ENCODE measurements at places on chromosomes 2 and 18.
A peak's percentile ranks its signal among the peaks of the same experiment; 100 is the strongest.

DNA sequence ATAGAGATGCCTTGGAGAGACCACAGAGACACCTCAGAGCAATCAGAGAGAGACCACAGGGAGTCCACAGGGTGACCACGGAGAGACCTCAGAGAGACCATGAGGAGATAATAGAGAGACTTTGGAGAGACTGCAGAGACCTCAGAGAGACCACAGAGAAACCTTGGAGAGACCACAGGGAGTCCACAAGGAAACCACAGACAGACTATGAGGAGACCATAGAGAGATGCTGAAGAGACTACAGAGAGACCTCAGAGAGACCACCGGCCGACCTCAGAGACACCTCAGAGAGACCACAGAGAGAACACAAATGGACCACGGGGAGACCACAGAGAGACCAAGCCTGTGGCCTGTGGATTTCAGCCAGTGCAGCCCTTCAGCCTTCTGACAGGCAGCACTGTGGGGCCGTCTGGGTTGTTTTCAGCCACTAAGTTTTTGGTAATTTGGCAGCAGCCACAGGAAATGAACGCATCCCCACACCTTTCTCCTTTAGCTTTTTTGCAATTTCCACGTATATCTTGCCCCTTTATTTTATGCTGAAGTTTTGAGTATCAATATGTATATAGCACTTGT is 11.4 kb upstream of the TMEM18 start:
- no peak for DNase-seq

GRCh38 chr2:37892436-37893114 is 32.5 kb upstream of the RMDN2 start:
- no peak for DNase-seq

DNA sequence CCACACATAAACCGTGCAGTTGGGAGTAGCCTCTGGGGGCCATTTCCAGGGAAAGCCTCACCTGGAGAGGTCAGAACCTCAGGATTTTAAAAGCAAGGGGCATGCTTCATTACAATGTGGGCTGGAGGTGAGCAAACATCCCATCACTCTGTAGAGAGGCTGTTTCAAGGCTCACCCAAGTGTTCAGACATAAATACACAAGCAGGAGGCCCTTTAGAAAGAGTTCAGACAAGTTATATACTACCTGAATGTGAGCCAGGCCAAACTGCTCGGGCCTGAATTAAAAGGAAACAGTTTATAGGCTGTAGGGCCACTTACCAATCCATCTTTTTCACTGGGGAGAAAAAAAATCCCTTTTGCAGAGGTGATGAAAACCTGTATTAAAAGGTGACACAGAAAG is 540.0 kb upstream of the ZEB2 start:
- no peak for DNase-seq

- DNase-seq = peak; percentile 60
Observed at GRCh38 chr2:232588680-232589585, 38.4 kb downstream of the EIF4E2 start.

DNA sequence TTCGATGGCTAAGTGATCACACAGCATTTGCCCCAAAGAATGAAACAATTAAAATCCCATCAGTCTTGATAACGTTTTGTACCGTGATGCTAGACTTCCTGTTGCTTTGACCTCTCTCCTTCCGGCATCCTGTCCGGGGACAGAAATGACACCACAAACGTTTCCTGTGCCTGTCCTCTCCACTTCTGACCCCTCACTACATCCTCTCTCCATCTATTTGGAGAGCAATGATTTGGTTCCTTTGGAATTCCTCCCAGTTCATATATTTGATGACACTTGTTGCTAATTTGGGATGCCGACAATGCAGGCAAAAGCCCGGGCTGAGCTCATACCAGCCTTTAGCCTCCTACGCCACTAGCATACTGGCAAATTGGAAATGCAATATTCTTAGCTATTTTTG is 151.2 kb upstream of the CCDC68 start:
- DNase-seq = no peak

- DNase-seq = no peak
Observed at GRCh38 chr2:227480528-227480927, 8.6 kb downstream of the AGFG1 start.

DNA sequence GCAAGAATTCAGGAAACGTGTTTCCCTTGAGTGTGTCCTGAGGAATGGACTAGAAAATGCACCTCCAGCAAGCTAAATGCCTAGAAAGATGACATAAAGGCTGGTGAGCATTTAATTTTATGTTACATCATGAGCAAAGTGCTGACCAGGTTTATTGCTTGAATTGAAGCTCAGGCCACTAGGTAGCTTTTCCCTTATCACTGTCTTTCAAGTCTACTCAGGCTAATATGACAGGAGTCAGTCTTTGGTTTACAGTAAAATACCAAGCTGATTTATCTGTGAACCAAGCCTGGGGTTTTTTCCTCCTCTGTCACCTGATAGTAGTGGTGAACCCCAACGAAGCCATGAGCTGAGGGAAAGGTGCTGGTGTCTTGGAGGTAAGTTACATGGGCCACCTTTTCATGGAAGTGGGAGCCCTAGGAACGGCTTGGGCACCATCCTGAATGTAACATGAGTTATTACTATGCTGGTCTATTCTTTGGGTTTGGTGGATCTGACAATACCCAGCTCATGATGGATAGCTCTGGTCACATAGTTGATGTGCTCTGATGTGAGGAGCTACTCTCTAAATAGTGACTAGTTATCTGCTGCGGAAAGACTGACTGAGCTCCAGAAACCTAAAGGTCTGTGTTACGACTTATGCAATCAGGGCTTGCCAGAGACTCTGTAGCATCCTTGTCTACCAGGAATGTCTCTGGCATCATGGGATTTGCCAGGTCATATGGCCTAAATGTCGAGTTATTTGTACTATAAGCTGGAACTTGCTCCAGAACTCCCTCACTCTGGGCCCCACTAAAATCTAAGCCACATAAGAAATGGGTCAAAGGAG is 39.8 kb downstream of the NUP35 start:
- DNase-seq = no peak

- no peak for DNase-seq
Observed at GRCh38 chr2:18643326-18644114, 54.2 kb upstream of the NT5C1B start.

GRCh38 chr2:44077942-44078511 is 82.2 kb upstream of the LRPPRC start:
- no peak for DNase-seq

DNA sequence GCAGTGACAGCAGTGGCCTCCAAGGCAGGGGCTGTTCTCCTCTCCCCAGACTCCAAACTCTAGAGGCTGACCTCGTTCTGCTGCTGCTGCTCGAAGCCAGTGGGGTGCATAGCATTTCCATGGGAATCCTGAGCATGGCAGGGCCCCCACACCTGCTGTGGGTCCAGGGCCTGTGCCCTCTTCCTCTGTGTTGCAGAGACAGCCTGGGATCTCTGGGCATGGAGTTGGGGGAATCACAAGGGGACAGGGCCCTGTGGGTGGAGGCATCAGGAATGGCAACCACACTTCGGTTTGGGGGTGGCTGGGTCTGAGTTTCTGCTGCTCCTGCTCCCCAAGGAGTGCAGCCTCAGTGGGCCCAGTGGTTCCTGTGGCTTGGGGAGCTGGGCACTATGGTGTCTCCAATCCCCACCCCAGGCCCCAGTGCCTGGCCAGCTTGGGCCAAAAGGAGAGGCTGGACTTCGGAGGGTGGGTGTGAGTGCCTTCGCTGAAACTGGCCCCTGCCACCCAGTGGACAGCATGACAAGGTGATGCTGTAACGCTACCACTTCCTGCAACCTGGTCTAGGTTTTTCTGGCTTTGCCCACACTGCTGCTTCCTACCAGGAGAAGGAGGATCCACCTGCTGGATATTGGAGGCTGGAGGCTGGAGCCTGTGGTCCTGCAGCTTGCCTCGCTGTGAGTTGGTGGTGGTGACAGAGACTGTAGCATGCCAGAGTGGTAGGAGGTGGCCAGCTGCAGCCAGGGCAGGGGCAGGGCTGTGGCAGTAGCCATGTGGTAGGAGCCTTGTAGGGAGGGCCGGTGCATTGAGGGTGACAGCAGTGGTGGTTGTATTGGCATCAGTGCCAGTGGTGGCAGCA is 56.6 kb downstream of the SOWAHC start:
- DNase-seq = no peak

GRCh38 chr2:166373105-166373504 is 2.6 kb downstream of the SCN9A start:
- DNase-seq = no peak

DNA sequence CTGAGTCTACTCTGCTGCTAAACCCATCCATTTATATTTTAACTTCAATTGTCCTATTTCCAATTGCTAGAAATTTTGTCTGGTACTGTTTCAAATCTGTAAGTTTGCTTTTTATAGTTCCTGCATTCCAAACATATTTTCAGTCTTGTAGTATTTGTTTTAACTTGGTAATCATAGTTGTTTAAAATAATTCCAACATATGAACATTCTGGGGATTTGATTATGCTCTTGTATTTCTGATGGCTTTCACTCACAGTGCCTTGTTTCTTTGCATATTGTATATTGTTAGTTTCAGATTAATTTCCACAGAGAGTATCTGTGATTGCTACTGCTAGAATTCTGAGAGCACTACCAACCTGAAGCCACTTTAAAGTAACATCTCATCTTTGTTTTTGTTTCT is 202.4 kb downstream of the ETAA1 start:
- no peak for DNase-seq

DNA sequence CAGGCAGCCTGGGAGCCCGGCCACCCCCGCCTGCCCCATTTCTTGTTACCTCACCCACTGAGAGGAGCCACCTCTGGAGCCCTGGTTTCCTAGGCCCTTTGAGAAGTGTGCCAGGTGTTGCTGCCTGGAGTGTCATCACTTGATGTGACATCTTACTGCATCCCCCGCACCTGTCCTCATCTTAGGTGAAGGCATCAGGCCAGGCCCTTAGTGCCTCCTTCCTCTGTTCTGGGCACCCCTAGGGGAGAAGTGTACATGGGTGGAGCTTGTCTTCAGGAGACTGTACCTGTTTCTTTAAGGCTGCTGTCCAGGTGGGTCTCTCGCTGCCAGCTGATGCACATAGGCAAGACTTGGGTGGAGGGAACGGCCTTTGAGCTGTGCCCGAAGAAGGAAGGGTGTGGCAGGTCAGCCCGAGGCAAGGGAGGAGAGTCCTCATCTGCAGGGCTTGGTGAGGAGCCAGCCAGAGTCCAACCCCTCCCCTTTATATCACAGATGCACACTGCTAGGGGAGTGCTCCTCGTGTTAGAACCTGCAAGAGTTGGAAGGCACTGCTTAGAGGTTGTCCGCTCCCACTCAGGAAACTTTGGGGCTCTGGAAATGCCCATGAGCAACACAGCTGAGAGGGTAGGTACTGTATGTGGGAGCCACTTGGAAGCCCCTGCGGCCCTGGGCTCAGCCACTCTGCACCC is 45.9 kb downstream of the NCK2 start:
- no peak for DNase-seq

DNA sequence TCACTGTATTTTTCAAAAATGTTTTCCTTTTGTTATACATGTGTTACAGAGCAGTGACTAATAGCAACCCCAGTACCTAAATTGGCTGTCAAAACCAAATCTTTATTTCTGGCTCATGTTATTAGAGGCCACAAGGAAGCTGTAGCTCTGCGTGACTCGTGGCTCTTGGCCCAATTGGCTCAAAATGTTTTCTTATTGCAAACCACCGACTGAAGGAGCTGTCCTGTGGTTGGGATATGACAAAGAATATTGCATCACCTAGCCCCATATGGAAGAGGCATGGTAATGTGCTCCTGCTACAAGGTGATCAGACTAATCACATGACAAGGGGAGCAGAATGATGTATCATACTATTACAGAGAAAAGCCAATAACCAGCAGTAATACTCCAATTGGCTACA is 1058.5 kb downstream of the CBLN2 start:
- no peak for DNase-seq

DNA sequence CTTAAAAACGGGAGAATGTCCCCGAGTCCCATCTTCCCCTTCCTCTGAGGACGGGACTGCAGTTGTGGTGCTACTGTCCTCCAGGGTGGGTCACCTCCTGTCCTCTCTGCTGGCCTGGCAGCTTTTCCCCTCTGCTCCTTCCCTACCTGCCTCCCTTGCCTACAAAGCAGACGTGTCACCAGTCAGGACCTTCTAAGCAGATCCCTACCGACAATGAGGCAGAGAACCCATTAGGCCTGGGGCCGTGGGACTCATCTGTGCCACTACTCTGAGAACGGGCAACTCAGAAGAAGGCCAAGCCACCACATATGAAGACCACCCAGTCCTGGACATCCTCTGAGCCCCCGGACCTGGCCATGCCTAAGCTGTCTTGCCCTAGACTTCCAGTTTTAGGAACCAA is 103.0 kb upstream of the TEX51 start:
- DNase-seq = no peak

DNA sequence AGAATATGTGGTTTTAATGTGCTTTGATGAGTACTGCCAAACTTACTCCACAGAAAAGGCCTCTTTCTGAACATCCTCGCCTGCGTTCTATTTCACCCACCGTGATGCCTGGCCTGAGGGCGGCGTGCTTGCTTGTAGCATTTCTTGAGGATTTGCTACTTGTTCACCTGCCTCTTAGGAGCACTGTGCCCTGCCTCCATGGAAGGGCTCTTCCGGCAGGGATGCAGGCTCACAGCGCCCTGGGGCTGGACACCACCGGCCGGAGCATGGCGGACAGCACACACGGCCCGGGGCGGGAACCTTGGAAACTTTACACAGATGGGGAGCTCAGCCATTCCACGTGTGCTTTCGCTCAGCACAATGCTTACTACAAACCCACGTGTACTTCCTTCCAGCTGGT is 37.1 kb downstream of the ANO7 start:
- DNase-seq = no peak

- no peak for DNase-seq
Observed at GRCh38 chr18:10205151-10205550, 249.3 kb upstream of the APCDD1 start.

GRCh38 chr2:6017736-6018286 is 325.6 kb downstream of the SOX11 start:
- no peak for DNase-seq

GRCh38 chr2:25976983-25977741 is 5.1 kb downstream of the KIF3C start:
- no peak for DNase-seq

GRCh38 chr2:221285148-221285547 is 287.0 kb downstream of the EPHA4 start:
- DNase-seq = no peak

DNA sequence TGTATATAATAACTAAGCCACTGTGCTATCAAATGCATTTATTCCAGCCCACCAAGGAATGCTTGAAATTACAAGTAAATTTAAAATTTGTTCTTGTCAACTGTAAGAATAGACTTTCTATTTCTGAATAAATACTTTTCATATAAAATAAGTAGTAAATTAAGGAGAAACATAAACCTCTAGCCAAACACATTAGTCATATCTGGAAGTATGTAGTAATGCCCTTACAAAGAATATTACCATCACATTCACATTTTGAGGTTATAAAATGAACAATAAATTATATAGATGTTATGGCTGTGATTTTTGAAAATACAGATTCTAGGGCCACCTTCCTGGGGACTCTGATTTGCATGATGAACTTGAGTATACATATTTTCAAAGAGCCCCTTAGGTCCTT is 54.7 kb downstream of the SERPINB7 start:
- no peak for DNase-seq

Data from hippocampal formation (tissue), 2 donors.